ENCODE measurements at places on chromosomes 2 and 18.

DNA sequence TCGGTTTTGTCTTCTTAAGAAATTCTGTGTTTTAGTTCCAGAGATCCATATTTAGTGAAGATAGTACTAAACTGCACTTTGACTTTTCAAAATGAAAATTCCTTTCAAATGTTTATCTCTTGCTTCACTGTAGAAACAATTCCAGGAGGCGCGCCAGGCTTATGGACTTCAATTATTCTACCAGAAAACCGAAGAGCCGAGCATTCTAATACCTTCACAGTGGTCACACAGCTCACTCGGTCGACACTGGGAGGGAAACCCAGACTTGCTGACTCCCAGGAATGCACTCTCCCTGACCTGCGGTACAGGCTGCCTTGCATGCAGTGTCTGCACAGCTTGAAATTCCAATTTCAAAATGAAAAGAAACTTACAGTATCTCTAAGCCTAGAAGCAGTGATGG is 119.9 kb upstream of the PIEZO2 start:
- DNase-seq = no peak

DNA sequence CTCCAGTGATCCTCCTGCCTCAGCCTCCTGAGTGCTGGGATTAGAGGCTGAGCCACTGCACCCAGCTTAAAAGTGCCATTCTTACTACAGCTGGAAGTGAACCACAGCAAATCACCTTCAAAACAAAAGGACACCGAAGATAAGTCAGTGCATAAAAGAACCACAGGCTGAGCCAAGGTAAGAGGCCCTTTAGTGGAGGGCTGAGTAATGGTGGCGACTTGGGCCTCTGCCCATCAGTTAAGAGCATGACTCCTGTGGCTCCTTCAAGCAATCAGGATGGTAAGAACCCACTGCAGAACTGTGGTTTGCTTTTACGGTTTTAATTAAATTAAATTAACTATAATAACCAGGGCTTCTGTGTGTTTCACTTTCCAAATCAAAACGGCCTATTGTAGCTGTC is 75.1 kb downstream of the CTAGE1 start:
- DNase-seq = no peak

- DNase-seq = no peak
Observed at GRCh38 chr2:122873951-122874350, 1118.5 kb downstream of the TSN start.

GRCh38 chr2:173607606-173608311 is 253.1 kb downstream of the CDCA7 start:
- DNase-seq = no peak

GRCh38 chr2:40363631-40364030 is 88.3 kb downstream of the SLC8A1 start:
- no peak for DNase-seq

Data from activated naive CD8-positive, alpha-beta T cell treated with anti-CD3 and anti-CD28 coated beads, Interleukin-2, amount 50 U/mL, for 16 hours (primary cell).